Renal cortical epithelial cell (primary cell): ENCODE measurements at places on chromosomes 16 and 17.

DNA sequence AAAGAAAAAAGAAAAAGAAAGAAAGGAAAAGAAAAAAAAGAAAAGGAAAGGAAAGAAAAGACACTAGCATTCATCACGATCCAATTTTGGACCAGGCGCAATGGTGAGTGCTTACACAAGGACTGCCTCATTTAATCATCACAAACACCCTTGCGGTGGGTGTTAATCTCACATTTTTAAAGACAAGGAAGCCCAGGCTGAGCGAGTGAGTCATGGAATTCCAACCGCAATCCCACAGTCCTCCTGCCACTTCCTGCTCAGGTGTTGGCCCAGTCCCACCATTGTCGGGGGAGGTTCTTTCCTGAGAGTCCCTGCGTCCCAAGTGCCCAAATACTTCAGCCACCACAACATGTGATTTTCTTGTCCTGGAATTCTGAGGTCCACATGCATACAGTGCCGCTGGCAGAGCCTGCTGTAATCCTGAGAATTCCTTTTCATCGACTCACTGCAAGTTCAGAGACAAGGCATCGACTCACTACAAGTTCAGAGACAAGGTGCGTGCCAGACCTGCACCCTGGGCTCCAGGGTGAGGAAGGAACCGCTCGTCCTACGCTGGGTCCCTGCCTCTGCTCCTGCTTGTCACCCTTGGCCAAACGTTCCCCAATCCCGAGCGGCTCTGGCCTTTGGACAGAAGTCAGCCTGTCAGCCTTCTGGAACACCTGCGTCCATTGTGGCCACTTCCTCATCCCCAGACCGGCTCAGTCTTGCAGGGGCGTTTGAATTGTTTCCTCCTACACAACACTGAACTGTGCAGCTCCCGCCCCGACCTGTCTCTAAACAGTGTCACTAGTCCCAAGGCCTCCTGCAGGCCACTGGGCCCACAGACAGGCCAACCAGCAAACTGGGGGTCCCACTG lies 5.8 kb downstream of the ZG16B start:
- DNase-seq, result peak; percentile 99

GRCh38 chr17:47162013-47162622 lies 27.0 kb downstream of the CDC27 start:
- no peak for DNase-seq

- no peak for DNase-seq
These were observed 15.1 kb upstream of the RASD1 start for GRCh38 chr17:17511293-17511741.

- no peak for DNase-seq
These were observed 1751.4 kb downstream of the TP53TG3F start for GRCh38 chr16:35210681-35211433.

DNA sequence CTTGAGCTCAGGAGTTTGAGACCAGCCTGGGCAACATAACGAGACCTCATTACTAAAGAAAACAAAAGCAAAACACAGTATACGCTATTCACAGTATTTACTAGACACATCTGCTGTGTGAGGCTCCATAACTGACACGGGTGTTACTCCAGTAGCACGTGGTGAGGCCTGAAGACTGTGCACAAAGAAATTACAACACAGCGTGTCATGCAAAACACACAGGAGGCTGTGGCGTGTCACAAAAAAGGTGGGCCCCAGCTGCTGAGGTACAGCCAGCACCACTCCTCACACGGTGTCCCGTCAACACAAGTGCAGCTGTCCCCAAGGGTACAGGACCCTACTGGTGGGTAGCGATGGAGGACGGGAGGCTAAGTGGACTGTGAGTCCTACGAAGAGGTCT lies 2.7 kb downstream of the CYBC1 start:
- DNase-seq, result no peak

- no peak for DNase-seq
These were observed at the start of gene KRTAP3-3 for GRCh38 chr17:40993839-40994238. Gene KRTAP3-3 (minus strand): TSS chr17:40994164. CDS start chr17:40994097, 67 bp downstream.

DNA sequence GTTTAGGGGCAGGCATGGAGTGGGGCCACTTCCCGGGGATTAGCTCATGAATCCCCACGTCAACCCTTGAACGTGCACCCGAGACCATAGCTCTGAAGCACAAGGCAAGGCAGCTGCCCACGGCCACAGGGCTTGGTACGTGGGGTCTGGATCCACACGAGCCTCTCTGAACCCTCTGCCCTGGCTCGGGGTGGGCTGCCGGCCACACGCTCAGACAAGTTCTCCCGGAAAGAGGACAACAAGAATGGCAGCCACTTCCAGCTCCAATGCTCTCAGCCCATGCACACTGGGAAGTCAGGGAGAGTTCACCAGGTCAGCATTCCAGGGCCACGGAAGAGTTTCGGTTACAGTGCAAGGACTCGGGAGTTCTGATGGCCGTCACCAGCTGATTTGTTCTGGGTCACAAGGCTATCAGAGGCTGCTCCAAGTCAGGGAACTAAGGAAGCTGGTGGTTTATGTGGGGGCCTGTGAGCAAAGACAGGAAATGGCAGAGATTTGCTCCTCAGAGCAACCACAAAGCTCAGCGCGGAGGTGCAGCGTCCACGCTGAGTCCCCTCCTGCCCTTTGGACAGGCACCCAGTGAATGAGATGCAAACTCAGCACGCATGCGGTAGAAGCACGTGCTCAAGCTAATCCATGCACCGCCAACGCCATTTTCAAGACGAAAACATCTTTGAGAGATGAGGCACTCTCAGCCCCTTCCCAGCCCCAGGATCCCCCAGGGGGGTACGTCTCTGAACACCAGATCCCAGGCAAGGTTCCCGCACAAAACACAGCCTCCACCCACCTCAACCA lies 356.4 kb downstream of the FOXL1 start:
- DNase-seq, result no peak

DNA sequence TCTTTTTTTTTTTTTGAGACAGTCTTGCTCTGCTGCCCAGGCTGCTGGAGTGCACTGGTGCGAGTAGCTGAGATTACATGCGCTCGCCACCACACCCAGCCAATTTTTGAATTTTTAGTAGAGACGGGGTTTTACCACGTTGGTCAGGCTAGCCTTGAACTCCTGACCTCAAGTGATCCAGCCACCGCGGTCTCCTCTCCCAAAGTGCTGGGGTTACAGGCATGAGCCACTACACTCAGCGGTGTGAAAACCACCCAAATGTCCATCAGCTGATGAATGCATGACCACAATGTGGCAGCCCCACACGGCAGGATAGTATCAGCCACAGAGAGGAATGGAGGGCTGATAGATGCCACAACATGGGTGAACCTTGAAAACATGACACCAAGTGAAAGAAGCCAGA lies 2.1 kb downstream of the P2RX5 start:
- DNase-seq, result no peak

DNA sequence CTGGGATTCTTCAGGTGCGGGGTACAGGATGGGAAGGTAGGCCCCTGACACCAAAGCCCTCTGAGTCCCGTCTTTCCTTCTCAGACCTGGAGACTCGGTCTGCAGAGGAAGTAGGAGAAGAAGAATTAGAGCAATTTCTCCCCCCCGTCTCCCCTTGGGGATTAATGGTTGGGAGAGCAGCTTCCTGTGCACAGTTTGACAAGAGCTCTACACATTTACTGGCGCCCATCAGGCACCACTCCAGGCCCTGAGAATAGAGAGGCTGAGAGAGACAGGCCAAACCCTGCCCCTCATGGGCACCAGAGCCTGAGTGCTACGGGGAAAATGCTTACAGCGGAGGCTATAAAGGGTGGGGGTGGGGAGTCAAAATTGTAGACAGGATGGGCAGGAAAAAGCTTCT lies 3.5 kb upstream of the C16orf74 start:
- no peak for DNase-seq

DNA sequence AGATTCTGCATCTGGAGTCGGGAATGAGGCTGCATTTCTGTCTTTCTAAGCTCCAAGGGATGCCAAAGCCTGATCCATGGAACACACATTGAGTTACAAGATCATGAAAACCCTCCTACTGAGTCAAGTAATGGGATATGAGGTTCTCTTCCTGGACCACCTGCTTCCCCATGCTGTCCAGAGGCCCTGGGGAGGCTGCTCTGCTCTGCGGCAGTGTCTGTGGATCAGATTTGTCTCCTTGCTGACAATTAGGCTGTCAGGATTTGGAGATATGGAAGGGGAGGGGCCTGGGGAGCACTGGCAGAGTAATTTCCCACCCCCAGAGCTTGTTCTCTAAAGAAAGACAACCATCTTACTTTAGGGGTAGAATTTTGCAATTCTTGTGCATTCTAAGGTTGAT lies 33.0 kb downstream of the C16orf95 start:
- DNase-seq, result no peak

GRCh38 chr17:8522577-8522976 lies 86.9 kb downstream of the NDEL1 start:
- no peak for DNase-seq

- DNase-seq, result no peak
These were observed 98.0 kb downstream of the KPNA2 start for GRCh38 chr17:68133346-68134045.

DNA sequence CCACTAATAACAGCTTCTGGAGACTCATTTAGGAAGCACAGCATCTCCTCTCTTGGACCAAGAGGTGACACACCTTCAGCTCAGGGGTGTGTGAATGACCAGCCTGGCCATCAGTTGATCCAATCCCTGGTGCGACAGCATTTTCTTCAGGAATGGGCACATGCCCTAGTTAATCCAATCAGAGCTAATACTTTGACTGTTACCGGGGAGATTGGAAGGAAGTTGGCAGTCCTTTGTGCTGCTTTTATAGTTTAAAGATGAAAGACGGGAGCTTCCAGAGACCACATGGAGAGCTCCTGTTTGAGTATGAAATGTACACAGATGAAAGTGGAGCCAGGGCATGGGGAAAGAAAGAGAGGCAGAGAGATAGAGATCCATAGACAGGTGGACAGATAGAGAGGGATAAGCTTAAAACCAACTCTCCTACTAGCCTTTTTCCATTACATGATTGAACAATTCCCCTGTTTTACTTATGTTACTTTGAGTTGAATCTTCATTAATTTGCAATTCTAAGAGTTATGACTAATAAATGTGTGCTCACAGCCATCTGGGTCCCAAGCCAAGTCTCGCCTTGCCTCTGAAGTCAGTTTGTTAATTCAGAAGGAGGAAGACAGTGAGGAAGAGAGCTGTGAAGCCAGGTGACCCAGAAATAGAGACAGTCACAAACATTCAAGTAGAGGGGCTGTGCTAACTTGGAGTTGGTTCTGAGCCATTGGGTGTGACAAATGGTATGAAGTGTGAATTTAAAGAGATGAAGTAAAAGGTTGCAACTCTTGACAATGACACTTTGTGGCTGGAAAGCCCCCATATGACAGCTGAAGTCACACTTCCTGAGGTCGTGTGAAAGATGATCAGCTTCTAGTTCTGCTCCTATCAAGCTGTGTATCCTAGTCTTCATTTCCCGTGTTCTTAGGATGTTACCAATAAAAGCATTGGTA lies 120.0 kb upstream of the GOT2 start:
- no peak for DNase-seq

GRCh38 chr17:6643451-6644125 lies 2.7 kb downstream of the TXNDC17 start:
- DNase-seq, result peak; percentile 68

DNA sequence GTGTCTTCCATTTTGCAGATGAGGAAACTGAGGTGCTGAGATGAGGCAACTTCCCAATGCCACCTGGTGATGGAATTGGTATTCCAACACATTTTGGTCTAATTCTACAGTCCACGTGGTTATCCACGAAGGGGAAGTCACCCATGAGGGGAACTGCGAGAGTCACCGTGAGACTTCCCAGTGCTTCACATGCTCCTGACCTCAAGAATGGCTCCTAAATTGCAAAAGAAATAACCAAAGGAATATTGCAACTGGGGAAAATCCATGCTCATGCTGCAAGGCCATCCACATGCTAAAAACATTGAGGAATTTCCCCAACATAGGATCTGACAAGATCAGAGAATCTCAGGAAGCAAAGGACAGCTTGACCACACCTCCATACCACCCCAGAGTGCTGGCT lies 153.9 kb downstream of the HS3ST3B1 start:
- DNase-seq, result no peak

DNA sequence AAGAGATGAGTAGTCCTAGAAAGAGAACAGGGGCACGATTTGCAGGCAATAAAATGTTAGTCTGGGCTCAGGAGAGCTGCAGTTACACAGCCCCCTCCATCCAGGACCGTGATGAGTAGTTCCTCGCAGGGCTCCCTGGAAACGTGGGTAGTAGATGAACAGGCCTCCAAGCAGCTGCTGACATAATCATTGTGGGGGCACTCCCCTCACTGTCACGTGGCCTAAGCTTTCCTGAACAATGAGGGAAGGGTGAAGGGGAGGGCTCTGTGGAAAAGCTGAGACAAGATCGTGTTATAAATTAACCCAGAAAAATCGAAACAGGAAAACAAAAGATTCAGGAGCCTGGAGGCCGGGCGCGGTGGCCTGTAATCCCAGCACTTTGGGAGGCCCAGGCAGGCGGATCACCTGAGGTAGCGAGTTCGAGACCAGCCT lies 1.3 kb upstream of the PER1 start:
- DNase-seq, result peak; percentile 99

DNA sequence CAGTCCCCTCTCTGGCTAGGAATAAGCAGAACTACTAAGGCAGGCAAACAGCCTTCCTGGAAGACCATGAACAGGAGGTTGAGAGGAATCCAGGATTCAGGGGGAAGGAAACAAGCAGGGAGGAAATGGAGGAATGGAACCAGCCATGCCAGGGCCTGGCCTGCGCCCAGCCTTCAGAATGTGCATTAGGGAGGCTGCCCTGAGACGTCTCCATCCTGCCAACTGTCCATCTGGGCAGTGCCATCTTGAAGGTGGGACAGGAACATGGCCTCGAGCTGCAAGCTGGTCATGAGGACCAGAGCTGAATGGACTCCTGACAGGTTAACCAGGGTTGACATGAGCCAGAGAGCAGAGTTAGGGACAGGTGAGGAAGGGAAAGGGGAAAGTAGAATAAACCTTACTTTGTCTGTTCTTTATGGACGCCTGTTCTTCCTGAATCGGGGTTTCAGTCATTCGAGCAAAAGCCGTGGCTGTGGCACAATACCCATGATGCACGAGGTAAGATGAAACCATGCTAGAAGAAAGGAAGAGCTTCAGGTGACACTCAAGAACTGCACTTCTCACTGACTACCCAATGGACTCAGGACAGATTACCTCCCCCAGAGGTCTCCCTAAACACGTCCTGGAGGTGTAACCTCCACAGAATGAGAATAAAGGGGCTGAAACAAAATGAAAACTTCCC lies 12.1 kb upstream of the GFOD2 start:
- no peak for DNase-seq

GRCh38 chr16:15439521-15439920 lies 5.1 kb downstream of the BMERB1 start:
- DNase-seq, result no peak

DNA sequence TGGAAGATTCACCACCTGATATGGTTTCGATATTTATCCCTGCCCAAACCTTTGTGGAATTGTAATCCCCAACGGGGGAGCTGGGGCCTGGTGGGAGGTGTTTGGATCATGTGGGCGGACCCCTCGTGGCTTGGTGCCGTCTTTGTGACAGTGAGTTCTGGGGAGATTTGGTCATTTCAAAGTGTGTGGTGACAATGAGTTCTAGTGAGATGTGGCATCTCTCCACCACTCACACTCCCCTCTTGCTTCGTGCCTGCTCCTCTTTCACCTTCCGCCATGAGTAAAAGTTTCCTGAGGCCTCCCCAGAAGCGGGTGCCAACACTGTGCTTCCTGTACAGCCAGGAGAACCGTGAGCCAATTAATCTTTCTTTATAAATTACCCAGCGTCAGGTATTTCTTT lies 9.7 kb downstream of the CCDC57 start:
- DNase-seq, result no peak
